Fibroblast of skin of abdomen (primary cell): ENCODE measurements at places on chromosomes 5 and 9.

DNA sequence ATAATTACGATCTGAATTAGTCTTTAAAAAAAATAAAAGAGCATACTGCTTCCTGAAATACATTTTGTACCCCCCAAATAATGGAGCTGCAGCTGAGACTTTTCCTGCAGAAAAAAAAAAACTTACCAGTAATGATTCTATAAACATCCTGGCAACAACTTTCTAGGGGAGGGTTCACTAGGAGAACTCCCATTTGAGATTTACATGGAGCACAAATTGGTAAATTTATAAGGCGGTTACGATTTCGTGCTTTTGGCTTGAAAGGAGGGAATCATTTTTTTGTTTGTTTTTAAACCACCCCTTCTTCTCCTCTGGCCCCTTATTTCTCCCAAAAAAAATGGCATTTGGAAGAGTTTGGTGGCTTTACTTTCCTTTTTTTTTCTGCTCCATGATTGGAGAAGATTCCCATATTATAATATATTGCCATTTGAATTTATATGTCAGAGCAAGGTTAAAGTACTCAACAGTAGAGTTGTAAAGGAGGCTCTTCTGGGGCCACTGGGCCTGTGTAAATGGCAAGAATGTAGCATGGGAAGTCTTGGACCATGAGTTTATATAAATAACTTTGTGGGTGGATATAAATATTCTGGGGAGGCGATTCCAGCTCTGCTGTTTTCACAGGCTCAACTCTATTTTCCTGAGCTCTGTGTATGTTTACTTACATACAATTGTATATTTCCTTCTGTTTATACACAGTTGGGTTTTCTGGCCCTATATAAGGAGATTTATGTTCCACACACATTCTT lies 159.9 kb downstream of the CSNK1G3 start:
- DNase-seq: no peak

DNA sequence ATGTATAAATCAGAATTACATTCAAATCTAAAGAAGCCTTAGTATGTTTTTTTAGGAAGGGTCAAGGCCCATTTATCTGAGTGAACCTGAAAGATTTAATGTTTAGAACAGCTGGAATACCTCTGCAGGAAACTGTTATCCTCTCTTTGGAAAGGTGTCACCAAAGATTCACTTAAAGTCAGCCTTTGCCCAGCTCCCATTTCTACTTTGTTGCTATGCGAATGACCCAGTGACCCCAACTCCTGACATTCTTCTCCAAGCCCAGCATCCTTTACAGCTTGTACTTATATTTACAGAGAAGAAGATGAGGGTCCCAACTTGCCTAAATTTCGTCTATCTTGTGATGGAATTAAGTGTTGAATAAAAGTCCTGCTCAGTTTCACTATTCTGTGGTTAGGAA lies 1198.6 kb downstream of the CDH12 start:
- DNase-seq: no peak

DNA sequence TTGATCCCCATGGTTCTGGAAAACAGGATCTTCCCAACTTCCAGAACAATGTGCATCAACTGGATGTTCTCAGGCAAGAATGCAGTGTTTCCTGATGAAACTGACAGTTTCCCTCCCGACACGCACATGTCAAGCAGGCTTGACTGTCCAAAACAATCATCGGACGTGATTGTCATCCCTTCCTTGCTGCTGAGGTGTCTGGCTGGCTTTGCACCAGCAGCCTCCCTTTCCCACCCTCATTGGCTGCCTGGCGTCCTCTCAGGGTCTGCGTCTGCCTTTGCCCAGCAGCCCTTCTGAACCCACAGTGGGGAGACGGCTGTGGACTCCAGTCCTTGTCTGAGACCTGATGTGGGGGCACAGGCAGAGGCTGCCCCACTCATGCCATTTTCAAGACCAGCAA lies 110.8 kb downstream of the MARCHF3 start:
- DNase-seq: no peak

- DNase-seq: peak; percentile 38
Observed at GRCh38 chr9:20884985-20885593, 146.4 kb downstream of the HACD4 start.

DNA sequence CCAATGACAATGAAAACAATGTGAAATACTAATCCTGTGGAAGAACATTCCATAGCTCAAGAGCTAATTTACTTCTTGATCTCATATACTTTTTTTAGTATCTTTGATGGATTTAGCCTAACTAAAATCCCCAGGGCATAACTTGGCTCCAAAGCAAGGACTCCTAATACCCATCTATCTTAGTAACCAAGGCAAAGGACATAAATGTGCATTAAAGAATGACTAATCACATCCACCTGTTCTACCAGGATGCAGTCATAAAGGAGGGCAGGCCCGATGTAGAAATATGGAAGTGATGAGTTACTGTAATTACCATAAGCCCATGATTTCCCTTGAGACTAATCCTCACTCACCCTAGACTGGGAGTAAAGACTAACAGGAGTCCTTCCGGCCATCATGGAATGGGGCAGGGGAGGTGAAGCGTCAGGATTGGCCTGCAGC lies 56.9 kb downstream of the KIF24 start:
- no peak for DNase-seq

DNA sequence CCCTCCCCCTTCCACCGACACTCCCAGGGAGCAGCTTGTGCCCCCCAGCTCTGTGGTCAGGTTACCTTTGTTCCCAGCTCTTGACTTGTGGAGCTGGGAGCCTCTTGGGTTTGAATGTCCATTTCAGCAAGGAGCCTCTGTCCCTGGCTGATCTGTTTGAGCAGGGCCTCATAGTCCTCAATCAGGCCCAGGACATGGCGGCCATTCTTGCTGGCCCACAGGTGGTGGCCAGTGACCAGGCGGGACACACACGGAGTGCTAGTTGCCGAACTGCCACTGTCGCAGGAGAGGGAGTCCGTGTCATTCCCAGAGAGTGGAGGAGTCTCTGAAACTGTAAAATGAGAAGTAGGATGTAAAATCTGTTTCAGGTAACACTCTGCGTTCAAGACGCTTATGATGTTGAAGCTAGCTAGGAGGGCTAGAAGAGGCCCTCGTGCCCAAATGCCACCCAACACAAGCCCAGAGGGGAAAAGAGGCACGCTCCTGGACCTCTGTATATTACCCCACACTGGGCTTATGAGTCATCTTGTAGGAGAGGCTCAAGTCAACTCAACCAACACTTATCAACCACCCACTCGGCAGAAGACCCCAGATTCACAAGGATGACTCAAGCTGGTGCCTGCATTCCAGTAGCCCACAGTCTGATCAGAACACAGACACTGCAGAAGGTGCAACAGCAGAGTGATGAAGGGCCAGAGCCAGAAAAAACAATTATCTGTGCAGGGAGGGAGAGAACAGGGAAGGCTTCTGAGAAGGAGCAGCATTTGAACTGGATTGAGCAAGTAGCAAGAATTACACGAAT lies 177.0 kb downstream of the CDK5RAP2 start:
- peak; percentile 99 for DNase-seq

- no peak for DNase-seq
Observed at GRCh38 chr5:90054612-90055011, 354.9 kb downstream of the CETN3 start.

- no peak for DNase-seq
Observed at GRCh38 chr9:19527663-19528062, 118.9 kb downstream of the ACER2 start.

GRCh38 chr5:103690676-103691075 lies 128.1 kb upstream of the NUDT12 start:
- no peak for DNase-seq

DNA sequence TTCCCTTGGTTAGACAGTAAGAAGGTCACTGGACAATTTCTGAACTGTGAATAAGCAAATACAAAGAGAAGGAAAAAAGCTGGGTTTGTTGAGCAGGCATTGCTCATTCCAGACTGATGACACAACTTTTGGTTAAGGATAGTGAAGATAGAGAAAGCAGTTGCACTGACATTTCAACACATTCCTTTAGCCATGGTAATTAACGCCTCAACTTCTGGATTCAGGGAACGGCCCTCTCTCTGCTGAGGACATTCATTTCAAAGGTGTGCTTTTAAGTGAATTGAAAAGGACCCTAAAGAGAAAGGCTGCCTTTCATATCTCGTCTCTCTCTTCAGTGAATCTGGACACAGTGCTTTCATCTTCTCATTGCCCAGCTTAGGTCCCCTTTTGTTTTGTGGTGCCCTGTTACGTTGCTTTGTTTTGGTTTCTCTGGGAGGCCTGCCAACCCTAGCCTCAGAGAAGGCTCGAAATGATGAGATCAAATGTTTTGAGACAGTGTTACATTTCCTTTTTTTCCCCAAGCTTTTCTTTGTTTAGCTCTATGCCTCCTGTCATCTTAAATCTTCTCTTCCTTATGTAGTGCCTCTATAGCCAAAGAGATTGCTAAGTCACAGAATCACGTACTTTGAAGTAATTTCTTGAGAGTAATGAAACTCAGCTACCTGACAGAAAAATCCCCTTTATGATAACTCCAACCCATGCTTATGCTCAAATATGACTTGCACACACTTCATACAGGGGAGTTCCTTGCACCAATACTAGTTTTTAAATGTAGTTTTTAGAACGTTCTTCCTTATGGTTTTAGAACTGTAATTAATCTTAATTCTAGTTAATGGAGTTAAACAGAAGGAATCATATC lies 94.4 kb upstream of the IFNE start:
- peak; percentile 96 for DNase-seq

- peak; percentile 75 for DNase-seq
Observed at GRCh38 chr5:9544502-9545135, 1.3 kb downstream of the SEMA5A start.

GRCh38 chr5:176429972-176430371 lies 13.6 kb upstream of the CLTB start:
- no peak for DNase-seq

DNA sequence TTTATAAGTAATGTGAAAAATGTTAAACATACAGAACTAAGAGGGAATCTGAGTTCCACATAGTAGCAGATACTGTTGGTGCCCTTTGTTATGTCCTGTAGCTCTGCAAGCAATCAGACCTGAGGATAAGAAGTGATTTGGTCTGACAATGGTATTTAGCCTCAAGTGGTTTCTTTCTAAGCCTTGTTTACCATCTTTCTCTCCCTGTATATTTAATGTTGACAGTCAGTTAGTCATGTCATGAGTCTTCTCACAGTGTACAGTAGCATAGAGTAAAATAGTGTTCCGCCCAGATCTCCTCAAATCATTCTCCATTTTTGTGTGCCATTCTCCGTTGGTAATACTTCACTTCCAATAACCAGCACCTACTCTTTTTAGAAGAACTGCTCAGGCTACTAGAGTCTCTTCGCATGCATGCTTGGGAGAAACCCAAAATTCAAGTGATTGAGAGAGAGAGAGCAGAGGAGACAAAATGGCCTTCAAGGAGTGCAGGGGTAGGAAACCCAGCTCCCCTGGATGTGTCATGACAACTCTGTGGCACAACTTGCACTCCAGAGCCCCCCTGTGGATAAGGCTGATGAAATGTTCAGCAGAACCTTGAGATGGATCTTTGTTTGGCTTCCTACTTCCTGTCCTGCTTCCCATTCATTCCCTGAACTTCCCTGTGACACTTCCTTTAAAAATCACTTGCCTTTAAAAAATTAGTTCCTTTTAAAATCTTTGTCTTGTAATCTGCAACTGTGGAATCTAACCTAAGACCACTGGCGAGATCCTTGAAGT lies 129.2 kb upstream of the FST start:
- peak; percentile 30 for DNase-seq

GRCh38 chr5:1005249-1005851 lies 3.3 kb upstream of the NKD2 start:
- no peak for DNase-seq

DNA sequence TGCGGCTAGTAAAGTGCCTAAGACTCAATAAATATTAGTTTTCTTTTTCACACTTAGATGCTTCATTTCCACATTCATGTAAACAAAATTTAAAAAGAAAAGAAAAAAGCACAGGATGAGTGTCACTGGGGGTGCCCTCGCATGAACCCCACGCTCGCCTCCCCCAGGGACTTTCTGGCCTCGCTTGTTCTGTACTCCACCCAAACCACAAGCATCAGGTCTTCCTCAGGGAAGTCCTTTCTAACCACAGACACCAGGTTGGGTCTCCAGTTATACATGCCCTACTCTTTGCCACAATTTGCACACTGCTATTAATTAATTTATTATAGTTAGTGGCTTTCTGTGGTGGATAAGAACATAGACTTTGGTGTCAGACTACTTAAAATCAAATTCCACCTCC lies 92.4 kb downstream of the RORB start:
- no peak for DNase-seq

GRCh38 chr5:134887593-134888159 lies 13.5 kb downstream of the TXNDC15 start:
- no peak for DNase-seq

DNA sequence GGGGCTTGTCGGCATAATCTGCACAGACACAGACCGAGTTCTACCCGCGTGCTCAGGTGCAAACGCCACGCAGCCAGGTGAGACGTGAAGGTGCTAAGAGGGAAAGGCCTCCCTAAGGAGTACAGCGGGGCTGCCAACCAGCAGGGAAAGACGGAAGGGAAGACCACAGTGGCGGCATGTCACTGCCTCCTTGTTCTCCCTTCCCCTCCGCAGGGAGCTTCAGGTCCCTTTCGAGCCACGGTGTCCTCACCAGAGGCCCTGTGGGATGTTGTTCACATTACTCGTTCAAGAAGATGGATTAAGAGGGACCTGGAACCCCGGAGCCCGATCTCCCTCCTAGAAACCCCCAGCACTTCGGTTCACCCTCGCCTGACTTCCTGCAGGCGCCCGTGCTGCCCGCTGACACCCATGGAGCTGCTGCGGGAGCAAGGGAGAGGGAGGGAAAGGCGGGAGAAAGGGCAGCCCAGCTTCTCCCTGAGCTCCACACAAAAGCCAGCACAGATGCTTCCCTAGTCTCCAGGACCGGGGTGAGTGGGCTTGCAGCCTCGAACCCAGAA lies 686 bp downstream of the BRD9 start:
- DNase-seq: peak; percentile 4

DNA sequence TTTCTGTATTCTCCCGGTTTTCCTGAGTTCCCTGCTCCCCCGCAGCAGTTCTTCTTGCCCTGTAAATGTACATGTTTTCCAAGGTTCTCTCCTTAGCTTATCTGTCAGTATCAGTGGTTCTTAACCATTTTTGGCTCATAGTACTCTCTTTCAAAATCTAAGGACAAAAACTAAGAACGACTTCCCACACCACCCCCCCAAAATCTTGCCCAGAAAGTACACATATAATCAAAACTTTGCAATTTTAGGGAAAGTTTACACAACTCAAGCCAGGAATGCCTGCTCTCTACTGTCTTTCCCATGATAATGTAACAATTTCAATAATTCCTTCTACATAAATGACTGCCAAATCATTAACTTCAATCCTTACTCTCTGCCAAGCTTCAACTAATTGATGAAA lies 4.5 kb downstream of the DCAF12 start:
- no peak for DNase-seq

- peak; percentile 27 for DNase-seq
Observed at GRCh38 chr5:97840643-97841042, 657.6 kb upstream of the RIOK2 start.
